ENCODE measurements at places on chromosomes 4 and X. TPM values are rescaled to one million over a fixed set of nuclear protein-coding genes. Genes with fewer than 3 reads are reported as not detected.

DNA sequence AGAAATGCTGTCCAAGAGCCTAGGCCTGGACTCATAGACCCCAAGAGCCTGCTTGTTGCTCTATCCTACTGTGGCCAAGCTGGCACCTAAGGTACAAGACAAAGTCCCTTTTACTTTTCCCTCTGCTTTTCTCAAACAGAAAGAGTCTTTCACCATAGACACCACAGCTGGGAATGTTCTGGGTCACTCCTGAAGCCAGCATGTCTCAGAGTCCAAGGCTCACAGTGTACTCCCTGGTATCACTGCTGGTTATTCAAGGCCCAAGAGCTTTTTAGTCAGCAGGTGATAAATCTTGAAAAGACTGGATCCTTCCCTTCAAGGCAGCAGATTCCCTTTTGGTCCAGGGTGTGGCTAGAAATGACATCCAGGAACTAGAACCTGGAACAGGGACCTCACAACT is 328.8 kb downstream of the IQCM start:
- DNase-seq: no peak

GRCh38 chr4:155900381-155900780 is 3.1 kb upstream of the TDO2 start:
- no peak for DNase-seq

DNA sequence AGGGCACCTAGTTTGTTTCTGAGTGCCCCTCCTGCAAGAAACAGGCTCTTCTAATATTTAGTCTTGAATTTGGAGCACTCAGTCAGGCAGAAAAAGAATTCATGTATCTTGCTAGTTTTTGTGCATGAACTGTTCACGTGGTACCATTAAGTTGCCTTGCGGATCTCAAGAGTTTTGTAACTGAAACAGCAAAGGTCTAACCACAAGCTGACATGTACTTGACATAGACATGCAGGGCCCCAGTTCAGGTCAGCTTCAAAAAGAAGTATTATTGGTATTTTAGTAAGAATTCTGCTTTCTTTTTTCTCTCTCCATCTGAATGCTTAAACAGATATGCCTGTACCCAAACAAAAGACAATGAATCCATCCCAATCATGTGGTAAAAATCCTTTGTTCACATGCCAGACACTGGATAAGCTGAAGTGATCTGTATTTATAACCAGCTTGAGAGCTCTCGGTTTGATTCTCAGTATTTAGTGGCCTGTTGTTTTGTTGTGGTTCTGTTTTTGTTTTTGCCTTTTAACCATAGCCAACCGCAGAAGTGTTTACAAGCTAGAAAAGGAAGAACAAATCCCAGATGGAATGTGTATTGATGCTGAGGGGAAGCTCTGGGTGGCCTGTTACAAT is 13.0 kb downstream of the RGN start:
- no peak for DNase-seq

DNA sequence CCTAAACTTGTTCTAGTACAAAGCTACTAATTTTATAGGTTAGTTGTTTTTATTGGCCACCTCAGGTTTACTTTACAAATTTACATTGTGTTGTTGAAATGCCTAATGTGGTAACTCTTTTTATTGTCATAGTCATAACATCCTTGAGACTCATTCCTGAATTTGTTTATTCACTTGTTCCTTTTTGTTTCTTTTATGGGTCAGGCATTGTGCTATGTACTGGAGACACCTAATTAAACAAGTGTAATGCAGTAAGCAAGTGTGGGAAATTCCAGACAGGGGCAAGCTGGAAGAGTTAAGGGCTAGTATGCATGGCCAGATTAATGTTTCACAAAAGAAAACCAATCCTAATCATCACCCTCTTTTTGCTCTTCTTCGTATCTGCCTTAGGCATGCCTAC is 30.5 kb upstream of the TTC29 start:
- no peak for DNase-seq

ITIH6 gene
- not detected for total RNA-seq

SPANXN3 gene
- total RNA-seq: not detected

DNA sequence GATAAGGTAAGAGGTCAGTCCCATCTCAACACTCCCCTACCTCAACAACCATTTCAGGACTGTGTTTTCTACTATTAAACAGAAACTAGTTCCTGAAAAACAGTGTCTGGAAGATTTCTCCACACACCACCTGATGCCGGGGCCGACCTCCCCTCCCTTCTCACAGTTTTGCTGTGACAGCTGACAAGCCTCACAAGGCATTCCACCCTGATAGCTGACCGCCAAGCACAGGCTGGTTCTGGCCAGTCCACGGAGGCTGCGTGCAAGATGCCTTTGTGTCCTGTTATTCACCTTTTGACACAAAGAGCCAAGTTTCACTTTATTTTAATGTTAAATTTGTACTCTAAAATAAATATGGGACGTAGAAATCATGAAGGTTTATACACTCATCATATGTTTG is 758.6 kb downstream of the PDHA2 start:
- no peak for DNase-seq

GRCh38 chrX:19064175-19064574 is 58.1 kb downstream of the ADGRG2 start:
- no peak for DNase-seq

KCND1 gene
- total RNA-seq: 3.3 TPM

GPR119 gene
- total RNA-seq: not detected

DNA sequence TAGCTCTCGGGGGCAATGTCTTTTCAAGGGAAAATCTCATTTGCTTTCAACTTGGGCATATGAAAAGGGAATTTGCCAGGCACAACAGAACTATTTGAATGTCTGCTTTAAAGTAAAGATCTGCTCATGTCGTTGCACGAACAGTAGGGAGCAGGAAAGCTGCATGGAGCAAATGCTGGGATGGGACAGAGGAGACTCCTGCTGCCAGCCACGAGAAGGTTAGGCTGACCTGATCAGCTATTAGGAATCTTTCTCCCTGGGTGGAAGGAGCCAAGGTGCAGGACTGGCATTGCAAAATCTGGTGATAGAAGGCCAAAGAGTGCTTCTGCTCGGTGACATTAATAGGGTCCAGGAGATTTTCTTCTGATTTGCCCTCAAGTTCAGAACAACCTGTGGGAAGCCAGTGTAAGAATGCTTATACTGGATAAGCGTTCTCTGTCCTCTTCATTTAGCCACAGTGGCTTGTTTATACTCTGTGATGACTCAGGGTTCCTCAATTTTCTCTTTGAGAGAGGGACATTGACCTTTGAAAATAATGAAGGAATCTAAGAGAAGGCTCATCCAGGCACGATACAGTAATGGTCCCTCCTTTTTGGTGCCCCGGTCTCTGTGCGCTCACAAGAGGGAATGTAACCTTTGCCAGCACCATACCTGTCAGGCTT is 22.9 kb downstream of the FHL1 start:
- no peak for DNase-seq

DNA sequence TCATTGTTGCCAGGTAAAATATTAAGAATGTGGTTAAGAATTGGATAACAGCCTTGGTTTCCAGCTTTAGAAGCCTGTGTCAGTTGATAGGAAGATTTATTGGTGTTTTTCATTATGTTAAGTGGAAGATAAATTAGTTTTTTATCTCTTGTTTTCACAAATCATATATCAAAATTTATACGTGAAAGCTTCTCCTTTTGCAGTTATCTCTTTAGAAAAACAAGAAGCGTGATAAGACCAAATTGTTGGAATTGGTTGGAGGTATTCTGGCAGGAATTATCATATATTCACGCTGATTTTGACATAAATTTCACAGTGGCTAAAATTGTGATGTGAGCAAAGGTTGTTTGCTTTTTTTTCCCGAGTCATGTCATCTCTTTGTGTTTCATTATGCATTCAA is 90.6 kb downstream of the FRMPD4 start:
- no peak for DNase-seq

DNA sequence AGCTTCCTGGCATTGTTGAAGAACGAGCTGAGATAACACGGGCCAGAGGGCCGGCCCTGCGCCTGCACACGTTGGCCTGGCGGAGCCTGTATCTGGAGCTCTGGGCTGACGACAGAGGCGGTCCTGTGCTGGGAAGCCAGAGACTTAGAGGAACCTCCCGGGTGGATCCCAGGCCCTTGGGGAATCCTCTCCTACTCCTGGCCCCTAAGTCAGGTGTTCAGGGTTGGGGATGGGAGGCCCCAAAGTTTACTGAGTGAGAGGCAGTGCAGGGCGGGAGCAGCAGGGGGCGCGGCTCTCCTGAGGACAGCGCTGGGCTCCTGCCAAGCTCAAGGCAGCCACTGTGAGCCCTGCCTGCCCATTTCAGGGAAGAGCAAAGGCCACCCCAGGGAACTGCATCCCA is 2.5 kb upstream of the HTRA3 start:
- no peak for DNase-seq

GRCh38 chr4:165927366-165927765 is 54.3 kb downstream of the TLL1 start:
- DNase-seq: no peak

NUDT10 gene
- 0.64 TPM for total RNA-seq

- DNase-seq: no peak
Measured at GRCh38 chrX:133983974-133984845, 1.2 kb downstream of the GPC3 start.

DNA sequence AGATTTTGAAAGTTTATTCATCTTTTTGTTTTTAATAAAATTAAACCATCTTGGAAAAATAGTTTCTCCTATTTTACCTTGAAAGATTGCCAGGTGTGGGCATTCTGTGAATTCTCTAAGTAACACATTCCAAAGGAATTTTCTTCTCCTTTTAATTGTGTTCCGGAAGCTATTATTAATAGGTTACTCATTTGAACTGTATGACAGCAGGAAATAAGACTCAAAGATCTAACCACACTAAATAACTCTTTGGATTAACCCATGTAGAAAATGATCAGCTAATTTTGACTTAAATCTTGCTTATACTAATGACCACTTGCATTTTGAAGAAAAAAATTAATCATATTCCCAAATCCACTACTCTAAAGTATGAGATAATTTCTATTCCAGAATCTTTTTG is 17.6 kb upstream of the CCNI start:
- no peak for DNase-seq

CACNA1F gene
- 0.32 TPM for total RNA-seq
